Activated gamma-delta T cell treated with anti-CD3 and anti-CD28 coated beads, Interleukin-2, amount 50 U/mL, for 16 hours (primary cell): ENCODE measurements at places on chromosomes 5 and 9.

DNA sequence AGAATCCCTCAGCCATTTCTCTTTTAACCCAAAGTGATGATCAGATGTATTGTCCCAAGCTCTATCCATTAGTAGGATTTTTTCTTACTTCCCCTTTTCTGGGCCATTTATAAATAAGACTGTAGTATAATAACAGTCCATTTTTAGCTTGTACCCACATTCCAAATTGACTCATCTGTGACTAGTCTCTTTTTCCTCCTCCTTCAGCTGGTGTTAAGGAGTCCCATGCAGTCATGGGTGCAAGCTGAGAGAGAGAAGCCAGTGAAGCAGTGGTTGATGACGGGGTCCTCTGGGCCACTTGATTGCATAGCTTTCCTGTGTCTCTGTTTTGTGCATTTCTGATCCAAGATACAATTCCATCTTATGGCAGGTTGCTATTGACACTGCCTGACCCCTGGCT, 476.0 kb upstream of the CD180 start:
- no peak for DNase-seq

- no peak for DNase-seq
These were observed 408.9 kb upstream of the MPDZ start for GRCh38 chr9:13688223-13688989.

DNA sequence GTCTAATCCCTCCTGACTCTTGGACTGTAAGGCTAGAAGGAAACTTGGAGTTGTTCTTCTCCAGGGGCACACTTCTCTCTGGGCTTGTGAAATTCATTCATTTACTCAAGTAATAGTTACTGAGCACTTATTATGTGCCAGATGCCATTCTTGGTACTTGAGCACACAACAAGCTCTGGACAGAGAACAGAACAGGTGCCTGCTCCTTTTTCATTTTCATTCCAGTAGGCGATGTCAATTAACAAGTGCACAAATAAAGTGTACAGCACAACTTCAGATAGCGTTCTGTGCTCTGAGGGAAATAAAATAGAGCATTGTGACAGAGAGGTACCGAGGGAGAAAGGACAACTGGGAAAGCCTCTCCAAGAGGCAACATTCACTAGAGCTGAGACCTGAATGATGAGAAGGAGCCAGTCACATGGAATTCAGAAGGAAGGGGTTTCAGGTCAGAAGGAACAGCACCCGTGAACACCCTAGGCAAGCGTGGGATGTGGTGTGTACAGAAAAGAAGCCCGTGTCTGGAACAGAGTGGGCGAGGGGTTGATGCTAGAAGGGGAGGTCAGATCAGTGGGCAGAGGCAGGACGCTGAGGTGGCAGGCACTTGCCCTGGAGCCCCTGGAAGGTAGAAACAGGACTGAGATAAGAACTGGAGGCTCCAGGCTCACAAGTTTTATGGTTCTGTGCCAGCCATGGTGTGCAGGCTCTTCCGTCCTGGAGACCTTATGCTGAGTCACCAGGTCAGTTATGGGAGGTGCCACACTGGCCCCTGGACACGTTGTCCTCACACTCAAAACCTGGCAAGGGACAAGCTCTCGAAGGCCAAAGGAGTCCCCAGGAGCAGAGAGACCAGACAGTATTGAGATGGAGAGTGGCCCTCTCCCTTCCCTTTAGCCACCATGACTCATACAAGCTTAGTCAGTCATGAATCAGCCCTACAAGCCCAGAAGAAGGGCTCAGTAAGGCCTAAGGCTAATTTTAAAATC, 7.2 kb upstream of the ABLIM3 start:
- no peak for DNase-seq

- no peak for DNase-seq
These were observed 1229.8 kb upstream of the WWC1 start for GRCh38 chr5:167061695-167062094.

GRCh38 chr9:74653410-74654080, 156.4 kb downstream of the RORB start:
- DNase-seq: no peak

- no peak for DNase-seq
These were observed 105.3 kb upstream of the COL5A1 start for GRCh38 chr9:134536101-134536900.

- no peak for DNase-seq
These were observed 199.7 kb downstream of the NNT start for GRCh38 chr5:43802651-43803050.
